Type B pancreatic cell (in vitro differentiated cells): ENCODE measurements at places on chromosomes 3 and 15.

- no peak for DNase-seq
Observed at GRCh38 chr15:31203999-31204398, 102.5 kb upstream of the TRPM1 start.

GRCh38 chr3:182789371-182789770 lies 3.9 kb upstream of the ATP11B start:
- no peak for DNase-seq

GRCh38 chr3:140180603-140181002 lies 245.6 kb downstream of the CLSTN2 start:
- no peak for DNase-seq

GRCh38 chr3:112143689-112144088 lies 10.6 kb upstream of the GCSAM start:
- DNase-seq = no peak
